Femur (tissue), 1 donor: ENCODE measurements at places on chromosomes 6 and 20.

- no peak for DNase-seq
These were observed 2.2 kb upstream of the GINM1 start for GRCh38 chr6:149563928-149564325.

- peak; percentile 48 for DNase-seq
These were observed 9.2 kb downstream of the SLCO4A1 start for GRCh38 chr20:62651285-62652021.

DNA sequence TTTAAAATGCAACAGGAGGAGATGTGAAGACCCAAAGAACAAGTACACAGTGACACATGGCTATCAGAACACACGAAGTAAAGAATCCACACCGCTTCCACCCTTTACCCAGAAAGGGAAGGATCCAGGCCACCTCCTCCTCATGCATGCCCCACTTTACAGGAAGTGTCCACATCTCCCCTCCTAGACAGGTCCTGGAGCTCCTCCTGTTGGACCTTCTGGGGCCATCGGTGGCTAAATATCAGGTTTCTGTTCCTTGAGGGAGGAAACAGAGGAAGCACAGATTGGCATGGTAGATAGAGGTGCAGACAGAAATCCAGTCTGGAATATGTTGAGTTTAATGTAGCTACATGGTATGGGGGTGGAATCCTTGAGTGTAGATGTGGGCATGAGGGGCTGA, 10.9 kb downstream of the NINL start:
- no peak for DNase-seq

DNA sequence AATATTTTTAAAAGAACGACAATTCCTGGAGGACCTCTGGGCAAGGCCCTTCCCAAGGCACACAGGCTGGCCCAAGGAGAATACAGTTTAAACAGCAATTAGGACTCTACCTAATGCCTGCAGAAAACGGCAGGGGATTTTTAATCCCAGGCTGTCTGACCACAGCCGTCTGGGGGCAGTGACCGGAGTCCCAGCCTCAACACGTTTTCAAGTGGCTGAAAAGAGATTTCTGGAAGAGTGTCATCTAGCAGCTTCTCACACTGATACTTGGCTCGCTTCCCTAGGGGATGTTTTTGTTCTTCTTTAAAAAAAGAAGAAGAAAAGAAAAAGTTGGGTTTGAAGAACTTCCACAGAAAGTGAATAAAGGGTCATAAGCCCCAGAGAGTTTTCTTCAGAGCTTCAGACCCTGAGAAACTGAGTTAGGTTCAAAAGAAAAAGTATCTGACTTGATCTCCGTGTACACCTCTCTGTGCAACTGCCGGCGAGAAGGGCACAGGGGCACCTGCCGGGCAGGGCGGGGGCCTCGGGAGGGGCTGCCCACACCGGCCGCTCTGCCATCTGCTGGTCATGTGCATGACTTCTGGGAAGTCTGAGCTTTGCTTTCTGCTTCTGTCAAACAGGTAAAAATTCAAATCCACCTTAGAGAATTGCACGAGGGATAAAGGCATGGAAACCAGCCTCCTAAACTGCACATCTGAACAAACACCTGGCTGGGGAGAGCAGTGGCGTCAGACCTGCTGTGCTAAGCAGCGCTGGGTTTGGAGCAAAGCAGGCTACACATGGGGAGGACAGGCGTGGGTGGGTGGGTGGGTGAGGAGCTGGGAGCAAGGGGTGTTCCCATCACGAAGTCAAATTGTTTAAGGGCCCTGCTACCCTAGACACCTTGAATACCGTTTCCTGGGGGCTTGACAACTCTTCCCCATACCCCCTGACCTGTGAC, 33.0 kb downstream of the RRBP1 start:
- DNase-seq, result no peak

- no peak for DNase-seq
These were observed 6.2 kb downstream of the TMEM242 start for GRCh38 chr6:157316871-157317814.

DNA sequence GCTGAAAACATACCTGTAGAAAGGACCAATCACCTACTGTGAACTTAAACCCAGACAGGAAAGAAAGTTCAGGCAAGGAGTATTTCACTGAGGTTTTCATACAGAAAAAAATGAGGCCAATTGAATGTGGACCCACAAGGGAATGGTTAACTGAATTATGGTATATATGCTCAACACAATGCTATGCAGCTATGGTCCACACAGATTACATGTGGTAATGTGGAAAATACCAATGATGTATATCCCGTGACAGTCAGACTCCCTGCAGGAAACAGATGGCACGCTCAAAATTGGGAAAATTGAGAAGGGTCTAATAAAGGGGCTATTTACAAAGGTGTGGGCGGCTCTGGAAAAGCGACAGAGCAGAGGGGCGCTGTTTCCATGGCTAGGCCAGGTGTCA, 47.1 kb upstream of the PIM1 start:
- DNase-seq, result no peak

DNA sequence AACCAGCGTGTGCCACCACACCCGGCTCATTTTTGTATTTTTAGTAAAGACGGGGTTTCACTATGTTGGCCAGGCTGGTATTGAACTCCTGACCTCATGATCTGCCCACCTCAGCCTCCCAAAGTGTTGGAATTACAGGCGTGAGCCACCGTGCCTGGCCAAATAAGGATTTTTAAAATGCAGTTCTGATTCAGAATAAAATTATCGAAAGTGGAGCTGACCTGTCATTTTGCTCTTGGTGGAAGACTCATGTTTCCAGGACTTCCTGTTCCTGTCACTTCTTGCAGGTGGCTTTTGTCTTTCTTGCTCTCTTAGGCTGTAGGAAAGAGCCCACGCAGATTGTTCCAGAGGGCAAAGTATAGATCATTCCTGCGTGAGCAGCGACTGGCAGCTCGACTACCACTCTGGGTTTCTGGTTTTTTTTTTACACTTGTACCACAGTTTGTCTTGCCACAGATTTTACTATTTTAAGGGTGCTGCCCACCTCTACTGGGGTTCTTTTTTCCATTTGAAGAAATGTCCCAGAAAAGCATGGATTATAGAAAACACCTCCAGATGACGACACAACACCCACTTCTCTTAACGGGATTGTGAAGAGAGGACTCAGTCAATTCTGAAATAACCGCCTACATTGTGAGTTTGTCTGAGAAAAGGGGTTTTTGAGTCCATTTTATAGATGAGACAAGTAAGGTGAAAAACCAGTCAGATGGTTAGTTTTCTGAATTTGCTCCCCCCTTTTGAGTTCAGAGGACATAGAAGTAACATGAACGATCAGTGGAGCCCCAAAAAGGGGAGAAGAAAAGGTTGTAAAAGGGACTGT, 7.5 kb downstream of the JARID2 start:
- DNase-seq, result no peak

GRCh38 chr6:3737831-3738210, 13.7 kb downstream of the PXDC1 start:
- no peak for DNase-seq
